Type B pancreatic cell (in vitro differentiated cells): ENCODE measurements at places on chromosomes 16 and 17. TPM values are rescaled to one million over a fixed set of nuclear protein-coding genes. Genes with fewer than 3 reads are reported as not detected.
A peak's percentile ranks its signal among the peaks of the same experiment; 100 is the strongest.

The GPR142 gene
- 4.1 and 8.8 TPM in 2 replicates for total RNA-seq

The PIGQ gene
- 58.2 and 83.5 TPM in 2 replicates for total RNA-seq

GRCh38 chr16:17340804-17341203, 130.0 kb downstream of the XYLT1 start:
- no peak for DNase-seq
- peaks cover 8% of the 10 kb centered on the region for H3K36me3 ChIP-seq
- peaks cover 15% of the 10 kb centered on the region for H3K4me1 ChIP-seq
- H3K27me3 ChIP-seq = no peaks in the 10 kb centered on the region

GRCh38 chr17:10305398-10305797, 67.4 kb downstream of the MYH13 start:
- no peak for DNase-seq
- H3K4me3 ChIP-seq = no peak overlapping the region
- H3K4me1 ChIP-seq = peaks cover 4% of the 10 kb centered on the region
- H3K27ac ChIP-seq = no peak overlapping the region

DNA sequence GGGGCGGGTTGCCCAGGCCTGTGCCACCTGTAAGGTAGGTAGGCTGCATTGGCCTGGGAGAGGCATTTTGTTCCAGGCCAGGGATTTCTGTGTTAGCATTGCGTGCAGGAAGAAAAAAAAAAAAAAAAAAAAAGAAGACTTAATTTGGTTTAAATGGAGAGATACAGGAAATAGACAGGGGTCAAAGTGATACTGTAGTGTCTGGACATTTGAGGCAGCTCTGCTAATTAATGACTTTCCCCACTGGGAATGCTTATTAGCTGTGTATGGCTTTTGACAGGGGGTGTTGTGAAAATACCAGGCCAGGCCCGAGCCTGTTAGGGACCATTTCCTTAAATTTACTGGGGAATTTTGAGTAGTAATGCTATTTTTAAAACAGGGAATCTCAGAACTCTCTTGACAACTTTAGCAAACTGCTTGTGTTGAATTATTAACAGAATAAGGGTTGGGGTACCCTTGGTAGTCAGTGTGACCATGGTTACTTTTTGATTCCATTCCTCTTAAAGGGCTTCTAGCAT, 1.0 kb downstream of the MAP2K4 start:
- H3K4me1 ChIP-seq = peaks cover 22% of the 10 kb centered on the region
- peaks cover 14% of the 10 kb centered on the region for H3K27me3 ChIP-seq
- H3K36me3 ChIP-seq = no peaks in the 10 kb centered on the region
- peak overlapping the region; percentile 90 for H3K4me3 ChIP-seq
- DNase-seq = no peak

- no peaks in the 10 kb centered on the region for H3K27me3 ChIP-seq
- no peak for DNase-seq
- no peak overlapping the region for H3K4me3 ChIP-seq
- no peak overlapping the region for H3K27ac ChIP-seq
These were observed 37.1 kb downstream of the CDRT15 start for GRCh38 chr17:14199601-14200000.

GRCh38 chr17:61469949-61470348, 17.7 kb downstream of the TBX4 start:
- peaks cover 55% of the 10 kb centered on the region for H3K27me3 ChIP-seq
- peaks cover 13% of the 10 kb centered on the region for H3K4me1 ChIP-seq
- H3K36me3 ChIP-seq = no peaks in the 10 kb centered on the region
